ENCODE measurements at places on chromosomes 3 and 15.

DNA sequence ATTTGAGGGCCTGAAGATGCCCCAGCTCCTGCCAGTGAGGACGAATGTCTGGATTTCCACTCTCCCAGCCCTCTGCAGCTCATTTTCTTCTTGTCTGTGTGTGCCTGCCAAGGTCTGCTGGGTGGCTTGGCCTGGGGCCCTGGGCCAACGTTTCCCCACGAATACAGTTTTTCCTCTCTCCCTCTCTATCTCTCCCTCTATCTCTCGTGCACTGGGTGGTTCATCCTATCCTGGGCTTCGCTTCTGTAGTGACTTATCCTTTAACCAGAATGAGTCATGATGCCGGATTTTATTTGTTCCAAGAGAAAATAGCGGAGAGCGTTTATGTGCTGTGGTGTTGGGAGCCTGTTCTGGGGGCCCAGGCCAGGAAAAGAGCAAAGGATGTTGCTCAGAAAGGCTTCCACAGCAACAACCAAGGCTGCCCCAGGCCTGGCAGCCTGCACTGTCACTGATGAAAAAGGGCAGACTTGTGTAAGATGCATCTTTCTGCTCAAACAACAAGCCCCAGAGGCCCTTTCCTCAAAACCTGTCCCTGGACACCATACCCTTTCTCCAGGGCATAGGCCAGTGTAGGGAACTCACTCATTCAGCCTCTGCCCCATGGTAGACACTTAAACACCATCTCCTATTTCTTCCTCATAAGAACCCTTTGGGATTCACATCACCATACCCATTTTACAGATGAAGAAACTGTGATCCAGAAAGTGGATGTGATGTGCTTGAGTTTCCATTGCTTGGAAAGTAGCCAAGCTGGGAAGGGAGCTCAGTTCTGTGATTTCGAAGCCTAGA is 47.3 kb downstream of the ITGA11 start:
- DNase-seq = no peak

GRCh38 chr3:38605981-38606380 is 43.5 kb downstream of the SCN5A start:
- DNase-seq = no peak

DNA sequence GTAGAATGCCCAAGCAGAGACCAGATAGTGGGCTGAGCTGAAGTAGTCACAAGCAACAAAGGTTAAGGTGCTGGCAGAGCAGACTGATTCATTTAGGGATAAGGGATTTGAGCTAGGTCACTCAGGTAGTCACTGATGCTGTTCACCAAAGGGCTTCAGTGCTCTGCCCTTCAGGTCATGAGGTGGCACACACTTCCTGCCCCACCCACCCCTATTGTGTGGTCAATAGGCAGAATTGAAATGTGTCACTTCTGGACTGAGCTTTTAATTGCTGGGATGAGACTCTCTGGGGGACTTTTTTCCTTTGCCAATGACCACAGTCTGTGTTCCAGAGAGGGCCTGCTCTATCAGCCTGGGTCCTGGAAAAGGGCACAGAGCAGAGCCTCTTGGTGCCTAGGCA is 2.9 kb upstream of the DIS3L start:
- no peak for DNase-seq

- DNase-seq = no peak
Observed at GRCh38 chr3:7876741-7877297, 624.8 kb upstream of the LMCD1 start.

DNA sequence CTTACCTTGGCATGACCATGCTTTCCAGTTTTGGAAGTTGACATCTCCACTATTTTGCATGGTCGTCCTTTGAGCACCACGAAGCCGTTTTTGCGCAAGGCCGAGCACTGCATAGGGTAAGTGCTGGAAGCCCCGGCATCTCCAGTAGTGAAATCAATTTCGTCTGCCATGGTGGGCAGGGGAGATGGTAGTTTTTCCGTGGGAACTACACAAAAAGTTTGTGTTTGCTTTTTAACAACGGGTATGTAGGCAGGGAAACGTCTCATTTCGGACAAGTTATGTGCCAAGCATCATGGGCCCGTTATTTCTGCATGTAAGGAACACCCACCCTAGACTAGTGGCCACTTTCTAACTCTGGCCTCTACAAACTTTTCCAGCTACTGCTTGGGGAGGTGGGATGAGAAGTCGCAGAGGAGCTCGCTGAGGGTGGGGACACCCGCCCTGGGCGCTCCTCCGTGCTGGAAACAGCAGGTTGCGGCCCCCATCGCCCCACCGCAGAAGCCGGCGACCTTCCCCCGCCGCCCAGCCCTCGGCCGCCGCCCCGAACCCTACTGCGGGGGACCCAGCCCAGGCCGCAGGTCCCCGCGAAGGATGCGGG is 701 bp downstream of the EIF5A2 start:
- DNase-seq = no peak

DNA sequence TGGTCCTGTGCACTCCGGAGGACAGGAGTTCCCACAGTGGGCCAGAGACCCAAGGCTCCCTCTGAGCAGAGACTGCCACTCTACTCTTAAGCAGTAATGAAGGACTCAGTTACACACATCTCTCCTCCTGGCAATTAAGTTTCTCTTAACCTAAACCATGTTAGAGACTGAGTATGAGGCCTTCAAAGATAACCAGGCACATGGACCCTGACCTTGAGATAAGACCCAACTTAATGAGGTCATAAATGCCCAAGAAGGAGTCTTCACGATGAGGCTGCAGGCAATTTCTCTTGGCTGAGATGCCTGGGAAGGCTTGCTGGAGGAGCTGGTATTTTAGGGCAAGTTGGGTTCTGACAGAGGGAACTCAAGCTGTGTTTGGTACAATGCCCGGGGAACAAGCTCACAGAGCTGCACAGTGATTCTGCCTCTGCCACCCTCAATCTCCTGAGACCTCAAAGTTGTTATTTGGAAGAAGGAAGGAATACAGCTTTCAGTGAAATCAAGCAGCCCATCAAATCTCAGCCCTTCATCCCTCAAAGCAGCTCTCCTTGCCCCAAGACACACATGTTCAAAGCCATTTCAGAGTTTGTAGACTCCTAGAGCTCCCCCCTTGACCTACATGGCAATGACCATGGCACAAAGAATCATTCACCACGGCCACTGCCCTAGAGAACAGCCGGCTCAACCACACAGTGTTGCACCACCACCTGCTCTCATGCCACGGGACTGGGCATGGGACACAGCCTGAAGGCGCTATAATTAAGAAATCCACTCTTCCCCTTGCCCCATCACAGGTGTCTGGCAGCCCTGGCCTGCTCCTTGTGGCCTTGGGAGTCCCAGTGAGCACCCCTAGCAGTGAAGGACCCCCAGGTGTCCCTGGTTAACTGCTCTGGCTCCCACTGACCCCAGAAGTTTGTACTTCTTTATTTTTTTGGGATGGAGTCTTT is 7.1 kb downstream of the RMDN3 start:
- no peak for DNase-seq

GRCh38 chr15:20645956-20646355 is 104.4 kb upstream of the GOLGA6L6 start:
- DNase-seq = no peak

- no peak for DNase-seq
Observed at GRCh38 chr3:128274837-128275236, 121.6 kb downstream of the EEFSEC start.

GRCh38 chr3:149646181-149646766 is 11.6 kb downstream of the WWTR1 start:
- DNase-seq = no peak

- DNase-seq = no peak
Observed at GRCh38 chr3:73114711-73115110, 53.3 kb downstream of the EBLN2 start.

DNA sequence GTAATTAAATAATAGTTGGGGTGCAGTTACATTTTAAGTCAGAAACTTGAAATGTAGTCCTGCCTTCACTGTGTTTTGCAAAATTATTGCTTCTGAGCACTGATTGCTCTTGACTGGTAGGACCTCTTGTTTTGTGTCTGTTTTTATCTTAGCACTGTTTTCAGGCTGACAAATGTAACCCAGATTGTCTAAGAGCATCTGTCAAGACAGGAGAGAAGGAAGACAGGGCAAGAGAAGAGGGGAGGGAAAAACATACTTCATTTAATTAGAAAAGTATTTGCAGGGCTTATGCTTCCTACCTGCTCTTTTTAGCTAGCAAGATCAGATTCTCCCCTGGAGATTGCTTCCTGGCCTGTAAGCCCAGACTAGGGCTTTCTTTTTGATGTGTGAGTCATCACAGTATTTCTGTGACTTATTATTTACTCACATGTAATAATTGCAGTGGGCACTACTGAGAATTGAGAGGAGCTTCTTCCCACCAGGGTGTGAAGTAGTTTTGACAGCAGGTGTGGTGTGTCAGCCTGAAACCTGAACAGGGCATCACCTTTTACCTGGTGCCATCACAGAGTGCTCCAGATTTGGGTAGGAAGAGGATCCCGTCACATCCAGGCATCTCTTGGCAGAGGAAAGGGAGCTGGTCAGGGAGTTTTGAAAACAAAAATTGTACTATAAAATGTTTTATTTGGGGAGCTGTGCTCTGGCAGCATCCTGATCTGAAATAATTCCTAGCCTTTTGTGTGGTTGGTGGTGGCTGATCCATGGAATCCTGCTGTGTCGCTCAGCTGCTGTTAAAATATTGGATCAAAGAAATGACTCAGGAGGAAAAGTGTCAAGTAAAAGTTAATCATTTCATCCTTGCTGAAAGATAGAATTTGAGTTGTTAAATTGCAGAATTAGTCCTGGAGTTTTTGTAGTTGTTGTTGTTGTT is 98.2 kb downstream of the TMEM108 start:
- DNase-seq = no peak

- DNase-seq = no peak
Observed at GRCh38 chr15:39009740-39010139, 445.1 kb upstream of the RASGRP1 start.

DNA sequence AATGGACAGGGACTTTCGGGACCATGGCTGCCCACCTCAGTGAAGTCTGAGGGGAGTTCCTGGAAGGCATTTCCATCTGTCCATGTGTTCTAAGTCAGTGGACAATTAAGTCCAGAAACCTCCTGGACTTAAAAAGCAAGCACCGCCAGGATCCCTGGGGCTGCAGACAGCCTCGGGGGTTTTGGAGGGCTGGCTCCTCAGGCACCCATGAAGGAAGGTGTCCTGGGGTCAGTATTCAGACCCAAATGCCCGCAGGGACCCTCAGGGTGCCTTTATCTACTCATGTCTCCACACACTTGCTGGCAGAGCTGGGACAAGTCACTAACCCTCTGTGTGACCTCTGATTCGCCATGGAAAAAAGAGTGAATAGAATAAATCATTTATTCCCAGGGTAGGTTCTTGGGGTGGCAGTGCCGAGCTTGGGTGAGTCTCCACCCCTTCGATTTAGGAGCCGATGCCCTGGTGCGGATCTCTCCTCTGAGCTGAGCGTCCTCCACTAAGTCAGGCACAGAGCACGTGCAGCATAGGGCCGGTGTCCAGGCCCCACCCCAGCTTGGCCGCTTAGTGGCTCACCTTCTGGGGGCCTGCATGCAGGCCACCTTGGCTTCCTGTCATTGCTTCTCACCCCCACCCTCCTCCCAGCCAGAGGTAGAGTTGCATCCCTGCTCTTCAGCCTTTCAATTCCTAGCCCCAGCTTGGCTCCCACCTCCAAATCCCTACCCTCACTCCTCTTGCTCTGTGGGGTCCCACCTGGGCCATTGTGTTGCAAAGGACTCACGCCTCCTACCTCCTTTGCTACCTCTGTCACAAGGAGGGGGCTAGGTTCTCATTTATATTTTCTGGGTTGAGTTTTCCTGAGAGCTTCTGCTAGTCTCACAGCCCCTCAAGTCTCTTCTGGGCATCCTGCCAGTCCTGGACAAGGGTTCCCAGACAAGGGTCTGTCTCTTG is 19.9 kb downstream of the SLC6A6 start:
- no peak for DNase-seq

DNA sequence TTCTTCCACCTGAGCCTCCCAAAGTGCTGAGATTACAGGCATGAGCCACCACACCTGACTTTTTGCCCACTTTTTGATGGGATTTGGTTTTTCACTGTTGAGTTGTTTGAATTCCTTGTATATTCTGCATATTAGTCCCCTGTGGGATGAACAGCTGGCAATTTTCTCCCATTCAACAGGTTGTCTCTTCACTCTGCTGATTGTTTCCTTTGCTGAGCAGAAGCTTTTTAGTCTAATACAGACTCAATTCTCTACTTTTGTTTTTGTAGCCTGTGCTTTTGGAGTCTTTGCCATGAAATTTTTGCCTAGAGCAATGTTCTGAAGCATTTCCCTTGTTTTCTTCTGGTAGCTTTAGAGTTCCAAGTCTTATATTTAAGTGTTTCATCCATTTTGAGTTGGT is 62.7 kb upstream of the MFGE8 start:
- DNase-seq = no peak

DNA sequence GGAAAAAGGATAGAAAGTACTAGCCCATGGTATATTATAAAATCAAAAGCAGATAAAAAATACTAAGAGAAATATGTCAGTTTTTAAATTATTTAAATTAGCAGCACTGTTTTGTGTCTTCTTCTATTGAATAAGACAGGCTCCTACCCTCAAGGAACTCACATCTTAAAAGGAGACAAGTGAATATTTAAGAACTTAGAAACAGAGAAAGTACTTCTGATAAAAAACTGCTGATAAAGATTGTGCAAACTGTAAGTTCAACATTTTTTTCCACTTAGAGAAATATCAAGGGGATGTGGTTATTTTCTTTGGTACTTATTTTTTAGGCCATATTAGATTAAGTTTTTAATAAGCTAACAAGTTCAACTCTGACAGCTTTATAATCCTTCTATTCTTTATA is 3.0 kb upstream of the ANKRD28 start:
- no peak for DNase-seq

GRCh38 chr15:43517354-43518196 is at the start of gene MAP1A:
TSS of gene MAP1A (plus strand) at chr15:43517608. CDS start at chr15:43521474, 3,866 bp downstream.
- no peak for DNase-seq

GRCh38 chr3:72830452-72831223 is 17.6 kb downstream of the SHQ1 start:
- no peak for DNase-seq

DNA sequence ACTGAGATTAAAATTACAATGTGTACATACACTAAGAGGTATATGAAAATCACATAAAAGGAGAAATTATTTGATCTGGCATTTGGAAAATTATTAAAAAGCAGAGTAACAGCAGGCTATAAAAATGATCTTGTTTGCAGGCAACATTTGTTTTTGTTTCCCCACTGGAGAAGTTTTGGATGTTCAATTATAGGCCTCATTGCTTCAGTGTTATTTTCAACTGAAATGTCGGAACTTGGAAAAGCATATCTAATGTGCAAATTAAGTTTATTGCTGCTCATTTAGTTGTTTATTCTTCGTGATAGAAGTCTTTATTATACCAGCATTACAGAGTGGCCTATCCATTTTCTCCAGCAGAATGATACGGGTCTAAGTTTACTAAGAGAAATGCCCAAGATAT is 263.3 kb downstream of the CNTN6 start:
- DNase-seq = no peak

Data from GM13977 (cell line).